Stimulated activated CD8-positive, alpha-beta memory T cell treated with anti-CD3 and anti-CD28 coated beads, Interleukin-4, amount 100 ng/mL, for 1 hour (primary cell): ENCODE measurements at places on chromosomes 5 and 9.

DNA sequence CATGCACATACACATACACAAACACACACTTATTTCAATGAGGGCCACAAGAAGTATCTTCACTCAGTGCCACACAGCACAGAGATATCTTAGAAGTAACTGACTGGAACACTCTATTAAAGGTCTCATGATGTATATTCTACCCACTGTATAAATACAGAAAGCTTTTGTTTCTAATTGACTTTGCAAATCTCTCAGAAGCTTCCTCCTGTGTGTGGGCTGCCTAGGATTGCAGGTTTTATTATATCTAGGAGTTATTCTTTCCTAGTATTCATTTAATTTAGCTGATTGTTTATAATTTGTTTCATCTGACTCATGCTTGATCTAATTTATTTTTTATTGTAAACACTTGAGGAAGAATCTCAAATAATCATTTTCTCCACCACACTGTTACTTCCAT lies 262.4 kb upstream of the ACTBL2 start:
- DNase-seq: no peak

DNA sequence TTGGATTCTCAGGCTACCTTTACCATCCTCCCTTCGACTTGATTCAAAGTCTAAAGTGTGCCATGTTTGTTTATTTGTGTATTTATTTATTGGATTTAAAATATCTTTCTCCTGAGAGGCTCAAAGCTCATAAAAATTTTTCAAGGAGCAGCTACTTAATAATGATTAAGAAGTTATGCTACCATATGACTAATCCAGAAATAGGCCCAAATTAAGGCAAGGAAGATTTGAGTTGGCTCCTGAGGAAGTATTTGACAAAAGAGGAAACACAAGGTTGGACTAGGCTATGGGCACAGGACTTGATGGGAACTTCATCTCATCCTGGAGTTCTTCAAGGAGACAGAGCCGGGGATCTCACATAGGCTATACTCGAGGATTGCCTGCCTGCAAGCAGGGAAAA lies 22.4 kb upstream of the PPP2CA start:
- DNase-seq: no peak

- DNase-seq: no peak
These were observed 697.3 kb downstream of the CETN3 start for GRCh38 chr5:89712134-89712700.

- DNase-seq: no peak
These were observed 399.4 kb downstream of the ARRDC3 start for GRCh38 chr5:90983711-90984124.

DNA sequence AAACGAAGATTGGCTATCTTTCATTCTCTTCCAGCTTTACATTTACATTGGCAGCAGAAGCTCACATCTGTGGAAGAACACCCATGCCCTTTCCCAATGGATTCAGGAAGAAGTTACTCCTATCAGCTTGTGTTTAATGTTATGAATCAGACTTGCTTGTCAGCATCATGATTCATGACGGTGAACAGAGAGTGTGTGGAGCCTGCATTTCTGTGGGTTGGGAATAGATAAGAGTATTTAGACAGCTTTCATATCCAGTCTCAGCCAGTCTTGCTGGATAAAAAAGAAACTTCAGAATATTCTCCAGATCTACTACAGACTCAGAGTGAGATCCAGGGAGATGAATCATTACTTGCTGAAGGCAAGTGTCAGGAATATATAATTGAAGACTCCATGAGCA lies 812.9 kb upstream of the ZNF608 start:
- no peak for DNase-seq

DNA sequence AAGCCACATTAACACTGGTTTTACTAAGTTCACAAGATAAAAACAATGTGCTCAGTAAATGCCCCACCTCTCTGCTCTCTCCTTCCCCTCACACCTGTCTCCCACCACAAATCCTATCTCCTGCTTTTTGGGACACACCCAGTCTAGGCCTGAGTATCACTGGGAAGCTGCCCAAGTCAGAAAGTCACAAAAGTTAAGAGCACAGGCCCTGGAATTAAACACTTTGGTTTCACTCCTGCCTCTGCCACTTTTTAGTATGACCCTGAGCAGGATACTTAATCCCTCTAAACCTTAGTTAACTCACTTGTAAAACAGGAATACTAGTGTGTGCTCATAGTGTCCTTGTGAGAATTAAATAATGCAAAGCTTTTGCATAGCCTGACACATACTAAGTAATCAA lies 11.3 kb downstream of the C5 start:
- DNase-seq: no peak

DNA sequence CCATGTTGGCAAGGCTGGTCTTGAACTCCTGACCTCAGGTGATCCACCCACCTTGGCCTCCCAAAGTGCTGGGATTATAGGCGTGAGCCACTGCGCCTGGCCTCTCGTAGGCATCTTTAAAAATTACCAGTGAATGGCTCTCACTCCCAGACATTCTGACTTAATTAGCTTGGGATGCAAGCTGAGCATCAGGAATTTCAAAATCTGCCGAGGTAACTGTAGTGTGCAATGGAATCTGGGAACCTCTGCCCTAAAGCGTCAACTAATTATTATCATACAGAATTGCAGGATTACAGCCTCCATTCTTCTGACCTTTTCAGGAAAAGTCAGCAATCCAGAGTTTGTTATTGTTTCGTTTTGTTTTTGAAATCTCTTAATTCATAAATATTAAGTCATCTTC lies 213.4 kb upstream of the DMAC1 start:
- DNase-seq: no peak

DNA sequence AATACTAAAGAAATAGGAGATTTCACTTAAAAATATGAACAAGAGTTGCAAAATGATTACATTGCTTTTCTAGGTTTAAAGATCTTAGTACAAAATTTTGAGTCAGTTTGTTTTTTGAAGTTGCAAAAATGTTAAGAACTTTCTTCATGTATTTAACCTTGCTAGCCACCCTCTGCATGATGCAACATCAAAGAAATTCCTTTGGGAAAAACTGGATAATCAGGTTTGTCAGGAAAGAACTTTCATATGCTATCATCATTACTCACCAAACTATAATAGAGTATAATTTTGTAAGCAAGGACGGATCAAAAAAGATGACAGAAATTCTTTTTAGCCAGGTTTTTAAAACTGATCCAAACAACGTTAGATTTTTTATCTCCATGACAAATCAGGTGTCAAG lies 116.9 kb upstream of the MRPS30 start:
- DNase-seq: no peak

DNA sequence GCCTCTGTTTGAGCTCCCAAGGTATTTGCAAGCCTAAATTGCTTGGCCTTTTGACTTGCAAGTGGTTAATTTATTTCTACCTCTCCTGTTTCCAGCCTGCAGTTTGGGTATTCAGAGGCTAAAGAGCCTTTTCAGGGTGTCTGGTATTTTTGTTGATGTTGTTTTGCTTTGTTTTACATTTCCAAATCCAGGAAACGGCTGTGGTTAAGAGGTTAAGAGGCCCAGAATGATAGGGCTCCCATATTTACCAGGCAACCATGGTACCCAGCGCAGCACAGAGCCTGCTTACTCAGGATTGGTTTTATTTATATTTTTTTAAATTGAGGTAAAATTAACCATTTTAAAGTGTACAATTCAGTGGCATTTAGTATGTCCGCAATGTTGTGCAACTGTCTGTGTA lies 92.1 kb downstream of the PDZD2 start:
- DNase-seq: no peak

GRCh38 chr5:4418084-4418483 lies 722.0 kb upstream of the ADAMTS16 start:
- DNase-seq: no peak

DNA sequence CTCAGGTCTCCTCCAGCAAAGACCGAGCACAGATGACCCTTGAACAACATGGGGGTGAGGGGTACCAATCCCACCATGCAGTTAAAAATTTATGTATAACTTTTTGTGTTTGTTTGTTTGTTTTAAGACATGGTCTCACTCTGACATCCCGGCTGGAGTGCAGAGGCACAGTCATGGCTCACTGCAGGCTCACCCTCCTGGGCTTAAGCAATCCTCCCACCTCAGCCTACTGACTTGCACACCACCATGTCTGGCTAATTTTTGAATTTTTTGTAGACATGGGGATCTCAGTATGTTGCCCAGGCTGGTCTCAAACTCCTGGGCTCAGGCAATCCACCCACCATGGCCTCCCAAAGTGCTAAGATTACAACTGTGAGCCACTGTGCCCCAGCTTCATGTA lies 231.0 kb upstream of the PIK3R1 start:
- DNase-seq: no peak

GRCh38 chr5:9852671-9853070 lies 222.5 kb upstream of the TAS2R1 start:
- no peak for DNase-seq

GRCh38 chr9:75051285-75051684 lies 23.2 kb upstream of the CARNMT1 start:
- no peak for DNase-seq

- DNase-seq: no peak
These were observed 159.2 kb upstream of the RAI14 start for GRCh38 chr5:34496701-34497469.

DNA sequence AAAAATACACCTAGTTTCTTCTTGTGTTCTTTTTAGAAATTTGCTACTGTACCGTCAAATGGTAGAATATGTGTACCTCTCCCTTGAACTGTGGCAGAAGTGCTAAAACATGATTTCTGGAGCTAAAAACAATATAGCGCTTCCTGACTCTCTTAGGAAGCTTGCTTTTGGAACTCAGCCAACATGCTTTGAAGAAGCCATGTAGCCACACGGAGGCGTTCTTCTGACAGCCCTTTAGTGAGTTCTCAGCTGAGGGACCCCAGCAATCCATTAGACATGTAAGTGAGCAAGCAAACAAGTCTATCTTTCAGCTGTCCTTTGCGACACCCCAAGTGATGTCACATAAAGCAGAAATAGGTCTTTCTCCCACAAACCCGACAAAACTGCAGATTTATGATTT lies 917.0 kb downstream of the CDH9 start:
- DNase-seq: no peak
